Activated CD4-positive, CD25-positive, alpha-beta regulatory T cell (primary cell): ENCODE measurements at places on chromosomes 13 and 19.

DNA sequence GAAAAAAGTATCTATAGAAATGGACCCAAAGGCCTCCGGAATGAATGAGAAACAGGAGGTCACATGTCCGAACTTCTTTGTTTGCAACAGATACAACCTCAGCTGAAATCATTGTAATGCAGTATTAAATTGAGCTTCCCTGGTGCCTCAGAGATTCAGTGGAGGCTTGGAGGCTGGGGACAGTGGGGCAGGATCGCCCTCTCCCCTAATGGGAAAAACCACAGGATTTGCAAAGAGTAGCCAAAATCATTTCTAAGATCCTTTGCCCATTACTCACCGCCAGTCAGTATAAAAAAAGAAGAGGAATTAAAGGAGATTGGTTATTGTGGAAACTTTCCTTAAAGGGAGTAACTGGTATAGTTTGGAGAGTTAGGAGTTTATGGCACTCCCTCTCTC, 30.4 kb upstream of the IRS2 start:
- DNase-seq: no peak

DNA sequence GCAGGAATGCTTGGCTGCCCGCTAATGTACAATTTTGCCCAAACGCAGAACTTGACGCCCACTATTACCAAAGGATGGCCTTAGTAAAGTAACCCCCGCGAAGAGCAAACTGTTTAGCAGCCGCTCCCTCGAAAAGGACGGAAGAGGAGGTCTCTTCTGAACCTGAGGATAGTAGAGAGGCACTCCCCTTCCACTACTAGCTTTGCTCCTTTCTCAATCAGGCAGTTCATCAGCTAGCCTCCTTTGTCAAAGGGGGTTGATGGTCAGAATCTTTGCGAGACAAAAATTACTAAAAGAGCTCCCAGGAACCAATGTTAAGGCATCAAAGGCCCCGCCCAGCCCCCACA, 534 bp downstream of the CAB39L start:
- DNase-seq: no peak

DNA sequence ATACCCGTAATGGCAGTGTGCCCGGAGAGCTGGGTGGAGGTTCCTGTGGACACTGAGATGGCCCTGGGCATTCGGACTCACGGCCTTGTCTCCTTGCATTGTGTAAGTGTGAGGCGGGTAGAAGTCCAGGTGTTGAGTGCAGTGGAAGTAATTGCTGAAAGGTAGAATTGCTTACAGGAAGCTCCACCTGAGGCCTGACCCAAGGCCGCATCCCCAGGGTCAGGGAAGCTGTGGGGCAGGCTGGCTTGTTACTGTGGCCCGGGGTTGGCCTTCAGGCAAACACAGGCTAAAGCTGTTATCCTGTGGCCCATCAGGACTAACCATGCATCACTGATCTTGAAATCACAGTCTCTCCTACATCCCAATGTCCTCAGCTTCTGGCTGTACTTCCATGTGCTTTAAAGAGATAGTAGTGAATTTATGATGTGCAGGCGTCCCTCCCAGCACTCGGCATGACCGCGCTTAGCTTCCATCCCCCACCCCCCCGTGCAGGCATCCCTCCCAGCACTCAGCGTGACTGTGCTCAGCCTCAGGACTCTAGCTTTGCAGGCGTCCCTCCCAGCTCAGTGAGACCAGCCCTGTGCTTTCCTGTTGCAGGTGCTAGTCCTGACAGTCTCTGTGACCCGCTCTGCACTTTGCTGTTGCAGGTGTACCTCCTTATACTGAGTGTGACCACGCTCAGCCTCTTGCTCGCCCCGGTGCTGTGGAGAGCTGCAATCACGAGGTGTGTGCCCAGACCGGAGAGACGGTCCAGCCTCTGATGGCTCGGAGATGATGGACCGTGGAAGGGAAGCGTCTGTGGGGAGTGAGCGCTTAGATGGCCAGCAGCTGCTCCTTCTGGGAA, 35.6 kb upstream of the TFDP1 start:
- no peak for DNase-seq

- no peak for DNase-seq
Observed at GRCh38 chr13:91825516-91825915, 427.1 kb downstream of the GPC5 start.

GRCh38 chr19:49148784-49149651, 6.2 kb downstream of the HRC start:
- peak; percentile 61 for DNase-seq

GRCh38 chr19:590396-590745, 690 bp downstream of the HCN2 start:
- DNase-seq: no peak

DNA sequence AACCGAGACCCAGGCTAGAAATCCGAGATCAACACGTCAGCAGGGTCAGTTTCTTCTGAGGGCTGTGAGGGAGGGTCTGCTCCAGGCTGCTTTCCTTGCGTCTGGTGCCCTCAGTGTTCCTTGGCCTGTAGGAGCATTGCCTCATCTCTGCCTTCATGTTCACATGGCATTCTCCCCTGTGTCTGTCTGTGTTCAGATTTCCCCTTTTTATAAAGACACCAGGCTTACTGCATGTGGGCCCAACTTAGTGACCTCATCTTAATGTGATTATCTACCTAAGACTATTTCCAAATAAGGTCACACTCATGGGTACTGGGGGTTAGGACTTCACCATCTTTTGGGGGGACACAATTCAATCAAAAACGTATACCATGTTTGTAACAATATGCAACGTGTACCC, 57.2 kb upstream of the C1QTNF9 start:
- DNase-seq: no peak

- no peak for DNase-seq
Observed at GRCh38 chr13:73173279-73173811, 114.5 kb downstream of the KLF5 start.

GRCh38 chr13:104553186-104553585, 1487.0 kb upstream of the SLC10A2 start:
- DNase-seq: no peak

DNA sequence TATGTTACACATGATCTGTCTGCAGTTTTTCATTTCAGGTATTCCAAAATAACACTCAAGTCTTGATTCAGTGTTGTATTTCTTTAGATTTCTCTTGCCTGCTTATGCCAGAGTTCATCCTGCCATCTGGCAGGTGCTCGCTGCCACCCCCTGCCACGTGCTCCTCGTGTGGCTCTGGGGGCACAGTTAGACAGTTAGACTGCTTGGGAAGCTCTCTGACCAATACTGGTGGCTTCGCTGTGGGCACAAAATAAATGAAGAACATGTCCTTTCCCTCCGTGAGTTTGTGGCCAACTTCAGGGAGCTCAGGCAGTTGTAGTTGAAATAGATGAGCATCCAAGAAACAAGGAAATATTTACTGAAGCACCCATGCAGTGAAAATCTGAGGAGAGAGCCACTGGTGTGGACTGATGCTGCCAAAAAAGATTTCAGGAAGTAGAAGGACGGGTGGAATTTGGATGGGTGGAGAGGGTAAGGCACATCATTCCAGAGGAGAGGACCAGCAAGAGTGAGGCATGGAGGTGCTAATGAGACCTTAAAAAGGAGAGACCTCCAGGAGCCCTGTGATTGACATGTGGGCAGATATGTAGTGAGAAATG, 37.5 kb upstream of the GPR183 start:
- DNase-seq: no peak
